ENCODE measurements at places on chromosomes 5 and 9. TPM values are rescaled to one million over a fixed set of nuclear protein-coding genes. Genes with fewer than 3 reads are reported as not detected.

GRCh38 chr5:9562141-9562540 lies 16.3 kb upstream of the SEMA5A start:
- H3K4me1 ChIP-seq = no peaks in the 10 kb centered on the region
- H3K36me3 ChIP-seq = no peaks in the 10 kb centered on the region
- no peak overlapping the region for H3K4me3 ChIP-seq
- H3K27ac ChIP-seq = no peak overlapping the region
- DNase-seq = no peak

GRCh38 chr9:124214596-124215367 lies 43.0 kb upstream of the NEK6 start:
- H3K4me1 ChIP-seq = peaks cover 10% of the 10 kb centered on the region
- no peak overlapping the region for H3K4me3 ChIP-seq
- H3K36me3 ChIP-seq = no peaks in the 10 kb centered on the region

GRCh38 chr5:13771011-13771571 lies 173.4 kb downstream of the DNAH5 start:
- no peak overlapping the region for H3K4me3 ChIP-seq
- no peak overlapping the region for H3K27ac ChIP-seq
- H3K36me3 ChIP-seq = no peaks in the 10 kb centered on the region
- no peak for DNase-seq
- H3K4me1 ChIP-seq = no peaks in the 10 kb centered on the region

- H3K36me3 ChIP-seq = no peaks in the 10 kb centered on the region
- H3K27ac ChIP-seq = no peak overlapping the region
- no peaks in the 10 kb centered on the region for H3K27me3 ChIP-seq
- no peak overlapping the region for H3K4me3 ChIP-seq
- DNase-seq = no peak
Measured at GRCh38 chr5:6667648-6668047, 34.4 kb downstream of the SRD5A1 start.

DNA sequence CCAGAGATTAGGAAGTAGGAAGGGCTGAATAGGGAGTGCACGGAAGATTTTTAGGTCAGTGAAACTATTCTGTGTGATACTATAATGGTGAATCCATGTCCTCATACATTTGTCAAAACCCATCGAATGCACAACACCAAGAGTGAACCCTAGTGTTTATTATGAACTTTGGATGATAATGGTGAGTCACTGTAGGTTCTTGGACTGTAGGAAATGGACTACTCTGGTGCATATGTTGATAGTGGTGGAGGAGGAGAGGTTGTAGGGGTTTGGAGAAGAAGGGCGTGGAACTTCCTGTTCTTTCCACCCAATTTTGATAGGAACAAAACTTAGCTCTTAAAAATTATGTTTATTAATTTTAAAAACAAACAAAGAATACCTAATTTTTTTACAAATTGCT lies 14.3 kb downstream of the CTSL start:
- no peaks in the 10 kb centered on the region for H3K4me1 ChIP-seq
- DNase-seq = no peak
- H3K27ac ChIP-seq = no peak overlapping the region
- no peaks in the 10 kb centered on the region for H3K36me3 ChIP-seq
- H3K4me3 ChIP-seq = no peak overlapping the region

- no peak for DNase-seq
- no peaks in the 10 kb centered on the region for H3K4me1 ChIP-seq
- no peak overlapping the region for H3K27ac ChIP-seq
- H3K27me3 ChIP-seq = no peaks in the 10 kb centered on the region
- H3K36me3 ChIP-seq = no peaks in the 10 kb centered on the region
- H3K4me3 ChIP-seq = no peak overlapping the region
Measured at GRCh38 chr5:173557123-173557903, 59.1 kb downstream of the BOD1 start.

- H3K4me1 ChIP-seq = no peaks in the 10 kb centered on the region
- H3K27me3 ChIP-seq = no peaks in the 10 kb centered on the region
- H3K4me3 ChIP-seq = no peak overlapping the region
- no peak for DNase-seq
- H3K36me3 ChIP-seq = no peaks in the 10 kb centered on the region
Measured at GRCh38 chr9:108637340-108637739, 218.4 kb downstream of the ACTL7B start.

- no peak overlapping the region for H3K27ac ChIP-seq
- H3K36me3 ChIP-seq = peaks cover 12% of the 10 kb centered on the region
- DNase-seq = no peak
- no peaks in the 10 kb centered on the region for H3K4me1 ChIP-seq
- no peaks in the 10 kb centered on the region for H3K27me3 ChIP-seq
Measured at GRCh38 chr9:79652598-79652997, 80.8 kb downstream of the TLE4 start.

The LCN15 gene
- total RNA-seq = not detected

The CCNO gene
- total RNA-seq = not detected

The SLC6A3 gene
- total RNA-seq = 0.18 TPM

The STXBP1 gene
- total RNA-seq = 58.4 TPM

The SOX30 gene
- 0.18 TPM for total RNA-seq

Measured in heart right ventricle (tissue), 16 donors.